Nephron progenitor cell (in vitro differentiated cells): ENCODE measurements at places on chromosomes 2 and 18.

- DNase-seq = no peak
These were observed 138.7 kb downstream of the MGAT5 start for GRCh38 chr2:134392442-134393074.

- no peak for DNase-seq
These were observed 78.3 kb downstream of the POU3F3 start for GRCh38 chr2:104932243-104932642.

- DNase-seq = no peak
These were observed 267.3 kb downstream of the SPAG16 start for GRCh38 chr2:213551526-213551925.

DNA sequence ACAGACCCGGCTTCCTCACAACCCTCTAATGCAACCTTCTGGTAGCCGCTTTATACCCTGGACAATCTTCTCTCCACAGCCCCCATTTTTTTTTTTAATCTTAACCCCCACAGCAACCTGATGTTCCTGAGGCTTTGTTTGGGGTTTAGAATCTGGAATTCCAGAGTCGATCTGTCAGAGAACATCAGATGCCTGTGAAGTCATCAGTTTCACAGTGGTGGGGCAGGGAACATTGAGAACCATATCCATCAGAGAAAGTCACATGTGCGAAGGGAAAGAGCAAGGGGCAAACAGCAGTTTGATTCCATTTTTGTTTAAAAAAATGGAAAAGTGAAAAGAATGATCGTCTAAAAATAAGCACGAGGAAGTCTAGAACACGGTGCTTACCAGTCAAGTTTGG is 20.6 kb downstream of the NPAS2 start:
- no peak for DNase-seq

- DNase-seq = no peak
These were observed 949 bp downstream of the CDC42EP3 start for GRCh38 chr2:37670378-37671008.

- DNase-seq = no peak
These were observed 14.1 kb downstream of the TLK1 start for GRCh38 chr2:171146633-171147032.

GRCh38 chr18:27413495-27414401 is 228.6 kb upstream of the CHST9 start:
- DNase-seq = no peak

- DNase-seq = no peak
These were observed 9.9 kb downstream of the GLI2 start for GRCh38 chr2:120745420-120746111.

GRCh38 chr2:39403311-39403710 is 33.8 kb downstream of the MAP4K3 start:
- no peak for DNase-seq

GRCh38 chr2:226420646-226421045 is 379.0 kb downstream of the IRS1 start:
- no peak for DNase-seq

DNA sequence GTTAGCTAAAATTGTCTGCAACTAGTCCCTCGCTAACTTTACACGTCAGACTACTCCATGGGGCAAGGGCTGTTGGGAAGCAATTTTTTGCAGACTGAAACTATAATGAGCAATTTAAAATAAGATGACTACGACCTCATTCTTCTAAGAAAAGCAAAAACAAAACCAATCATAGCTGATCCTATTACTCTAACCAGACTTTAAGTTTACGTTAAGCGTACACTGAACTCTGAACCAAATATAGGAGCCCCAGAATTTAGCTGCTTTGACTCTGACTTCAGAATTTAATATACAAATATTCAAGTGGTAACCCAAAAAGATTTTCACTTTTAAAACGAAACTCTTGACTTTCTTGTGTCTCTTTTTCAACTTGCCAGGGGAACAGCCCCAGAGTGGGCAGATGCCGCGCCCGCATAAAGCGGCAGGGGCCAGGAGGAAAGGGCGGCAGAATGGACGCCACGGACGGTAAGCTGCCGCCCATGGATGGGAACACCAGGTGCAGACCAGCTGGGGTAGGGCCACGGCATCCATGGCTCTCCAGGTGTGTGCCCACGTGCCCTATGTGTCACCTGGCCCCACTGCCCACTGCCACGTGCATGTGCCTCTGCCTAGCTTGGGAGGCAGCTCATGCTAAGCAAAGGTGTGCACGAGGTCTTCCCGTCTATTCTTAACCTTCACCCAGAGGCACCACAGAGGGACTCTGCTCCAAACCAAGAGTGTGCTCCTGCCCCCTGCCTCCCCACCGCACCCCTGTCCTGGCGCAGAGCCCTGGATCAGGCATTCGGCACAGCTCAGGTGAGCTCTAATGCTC is 217.6 kb downstream of the HDAC4 start:
- no peak for DNase-seq

DNA sequence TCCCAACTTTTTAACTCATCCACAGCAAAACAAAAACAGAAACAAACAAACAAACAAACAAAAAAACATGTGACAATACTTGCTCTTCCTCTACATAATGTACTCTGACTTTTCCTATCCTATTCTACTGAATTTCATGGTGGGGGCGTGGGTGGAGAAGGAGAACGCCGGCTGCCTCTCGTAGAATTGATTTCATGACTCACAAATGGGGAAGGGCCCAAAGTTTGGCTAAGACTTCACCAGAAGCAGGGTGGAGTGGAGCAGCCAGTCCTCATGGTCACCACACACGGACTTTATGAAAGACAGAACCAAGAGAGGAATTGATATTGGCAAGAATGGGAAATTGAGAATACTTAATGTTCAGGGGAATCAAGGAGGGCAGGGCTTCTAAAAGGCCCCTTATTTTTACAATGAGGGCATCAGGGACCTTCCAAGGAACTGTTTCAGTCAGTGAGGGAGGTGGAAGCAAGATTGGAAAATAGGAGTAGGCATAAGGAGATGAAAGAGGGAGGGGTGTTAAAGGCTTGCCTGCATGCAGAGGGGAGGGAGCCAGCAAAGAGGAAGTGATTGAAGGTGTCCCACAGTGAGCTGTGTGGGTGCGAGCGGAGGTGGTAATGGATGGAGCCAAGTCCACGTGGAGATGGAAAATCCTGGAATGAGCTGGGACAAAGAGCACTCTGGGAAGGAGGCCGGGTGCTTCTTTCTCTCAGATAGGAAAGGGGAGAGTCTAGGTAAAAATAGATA is 27.9 kb downstream of the MARCHF4 start:
- no peak for DNase-seq

DNA sequence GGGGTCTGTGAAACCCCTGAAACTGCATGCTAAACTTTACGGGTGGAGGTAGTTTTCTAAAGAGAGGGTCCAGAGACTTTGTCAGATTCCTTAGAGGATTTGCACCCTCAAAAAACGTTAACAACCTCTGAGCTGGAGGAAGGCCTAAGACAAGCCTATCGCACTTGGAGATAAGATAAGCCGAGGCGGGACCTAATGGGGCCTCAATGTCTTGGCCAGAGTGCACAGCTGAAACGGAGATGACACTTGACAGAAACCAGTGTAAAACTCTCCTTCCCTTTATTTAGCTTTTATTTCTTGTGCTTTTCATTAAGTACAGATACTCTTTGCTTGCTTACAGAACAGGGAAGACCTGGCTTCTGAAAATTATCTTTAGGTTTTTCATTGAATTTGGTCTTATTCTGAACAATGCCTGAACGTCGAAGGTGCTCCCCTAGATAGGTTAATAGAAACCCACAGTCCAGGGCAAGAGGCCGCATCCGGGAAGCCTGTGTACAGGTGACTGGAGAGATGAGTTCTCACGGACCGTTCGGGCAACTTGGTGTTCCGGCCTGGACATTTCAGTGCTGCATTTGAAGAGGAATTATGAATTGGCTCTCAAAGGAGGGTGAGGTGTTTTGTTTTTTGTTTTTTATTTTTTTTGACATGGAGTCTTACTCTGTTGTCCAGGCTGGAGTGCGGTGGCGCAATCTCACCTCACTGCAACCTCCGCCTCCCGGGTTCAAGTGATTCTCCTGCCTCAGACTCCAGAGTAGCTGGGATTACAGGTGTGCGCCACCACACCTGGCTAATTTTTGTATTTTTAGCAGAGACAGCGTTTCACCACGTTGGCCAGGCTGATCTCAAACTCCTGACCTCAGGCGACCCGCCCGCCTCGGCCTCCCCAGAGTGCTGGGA is 49.7 kb downstream of the SH3BP4 start:
- no peak for DNase-seq

GRCh38 chr2:186862869-186863709 is 14.1 kb upstream of the ZSWIM2 start:
- DNase-seq = no peak

DNA sequence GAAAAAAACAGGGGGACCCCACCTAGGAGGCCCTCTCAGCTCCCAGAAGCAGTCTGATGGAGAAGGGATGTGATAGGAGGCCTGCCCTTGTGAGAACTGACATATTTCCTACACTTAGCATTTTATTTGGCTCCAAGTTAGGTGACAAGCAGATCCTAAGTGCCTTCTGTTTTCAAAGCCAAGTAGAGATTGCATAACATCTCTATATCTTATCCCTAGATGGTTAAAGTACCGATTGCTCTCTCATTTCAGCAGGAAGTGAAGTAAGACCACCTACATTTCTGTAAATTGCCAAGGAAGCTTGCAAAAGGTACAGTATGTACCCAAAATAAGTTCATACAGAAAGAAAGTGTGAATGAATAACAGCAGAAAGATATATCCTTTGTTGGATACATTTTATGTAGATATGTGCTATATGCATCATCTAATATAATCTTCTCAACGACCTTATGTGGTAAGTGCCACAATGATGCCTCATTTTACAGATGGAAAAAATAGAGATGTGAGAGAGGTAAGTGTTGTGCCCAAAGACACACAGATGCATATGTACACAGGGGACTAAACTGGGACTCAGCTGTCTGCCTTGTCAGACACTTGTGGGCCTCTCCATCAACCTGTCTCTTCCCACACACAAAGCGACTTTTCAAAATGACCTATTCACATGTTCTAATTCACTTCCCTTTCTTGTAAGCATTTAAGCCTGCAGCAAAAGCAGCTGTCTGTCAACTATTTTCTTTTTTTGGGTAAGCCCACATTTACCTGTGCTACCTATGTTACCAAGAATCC is 38.9 kb downstream of the DHRS9 start:
- no peak for DNase-seq

GRCh38 chr2:150485114-150485870 is 2.2 kb downstream of the RND3 start:
- peak; percentile 76 for DNase-seq

- no peak for DNase-seq
These were observed 67.1 kb downstream of the CPS1 start for GRCh38 chr2:210623506-210623905.
